Progenitor cell of endocrine pancreas (in vitro differentiated cells): ENCODE measurements at places on chromosomes 11 and 22.

- no peak within 1 kb of the TSS for H3K27ac ChIP-seq
- no peaks in the 10 kb centered on the region for H3K36me3 ChIP-seq
- H3K4me3 ChIP-seq: no peak within 1 kb of the TSS
- peaks cover 63% of the 10 kb centered on the region for H3K27me3 ChIP-seq
These were observed at the start of gene IFITM1 for GRCh38 chr11:313787-314553. IFITM1 (plus strand) TSS chr11:314040; CDS start chr11:314171, 131 bp downstream.

GRCh38 chr22:30887861-30888260 lies 80.7 kb downstream of the MORC2 start:
- H3K4me3 ChIP-seq: no peak overlapping the region
- no peak overlapping the region for H3K27ac ChIP-seq

DNA sequence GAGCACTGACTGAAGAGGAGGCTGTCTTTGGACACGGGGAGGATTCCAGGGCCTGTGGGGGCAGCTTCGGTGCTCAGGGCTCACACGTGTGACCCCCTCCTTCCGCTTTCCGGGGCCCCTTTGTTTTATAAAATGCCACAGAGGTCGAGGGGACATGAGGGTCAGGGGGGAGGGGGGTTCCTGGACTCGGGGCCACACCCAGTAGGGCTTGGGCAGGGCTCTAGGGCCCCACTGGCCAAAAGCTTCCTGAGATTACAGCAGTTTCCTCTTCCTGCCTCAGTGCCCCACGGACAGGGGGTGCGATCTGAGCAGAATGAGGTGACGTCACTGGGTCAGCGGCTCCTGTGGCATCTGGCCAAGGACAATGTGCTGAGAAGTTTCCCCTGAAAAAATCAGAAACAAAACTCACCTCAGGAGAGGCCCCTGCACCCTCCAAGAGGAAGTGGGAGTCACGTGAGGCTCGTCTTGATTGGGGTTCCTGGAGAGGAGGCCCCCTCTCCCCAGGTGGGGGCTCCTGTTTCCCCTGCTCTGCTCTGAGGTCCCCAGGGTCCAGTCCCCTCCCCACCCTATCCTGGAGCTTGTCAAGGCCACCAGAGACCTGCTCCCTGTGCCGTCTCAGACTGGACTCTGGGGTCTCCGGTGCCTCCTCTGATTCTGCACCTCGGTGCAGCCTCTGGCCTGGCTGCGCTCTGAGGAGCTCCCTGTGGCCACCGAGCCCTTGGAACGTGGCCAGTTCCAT lies 6.4 kb upstream of the IFITM3 start:
- peaks cover 3% of the 10 kb centered on the region for H3K27me3 ChIP-seq
- H3K27ac ChIP-seq: no peak overlapping the region
- no peaks in the 10 kb centered on the region for H3K36me3 ChIP-seq
- peaks cover 10% of the 10 kb centered on the region for H3K4me1 ChIP-seq

- H3K36me3 ChIP-seq: peaks cover 38% of the 10 kb centered on the region
- no peak for DNase-seq
- no peak overlapping the region for H3K4me3 ChIP-seq
- no peak overlapping the region for H3K27ac ChIP-seq
These were observed 17.9 kb downstream of the ALKBH3 start for GRCh38 chr11:43898574-43898973.

- DNase-seq: no peak
- no peak overlapping the region for H3K27ac ChIP-seq
- no peaks in the 10 kb centered on the region for H3K4me1 ChIP-seq
- H3K36me3 ChIP-seq: no peaks in the 10 kb centered on the region
- no peak overlapping the region for H3K4me3 ChIP-seq
- H3K27me3 ChIP-seq: no peaks in the 10 kb centered on the region
These were observed 333.0 kb downstream of the DDX10 start for GRCh38 chr11:108997826-108998225.

GRCh38 chr11:34938611-34939010 lies 22.2 kb downstream of the PDHX start:
- no peak overlapping the region for H3K27ac ChIP-seq
- H3K36me3 ChIP-seq: peaks cover 9% of the 10 kb centered on the region
- H3K4me1 ChIP-seq: no peaks in the 10 kb centered on the region

DNA sequence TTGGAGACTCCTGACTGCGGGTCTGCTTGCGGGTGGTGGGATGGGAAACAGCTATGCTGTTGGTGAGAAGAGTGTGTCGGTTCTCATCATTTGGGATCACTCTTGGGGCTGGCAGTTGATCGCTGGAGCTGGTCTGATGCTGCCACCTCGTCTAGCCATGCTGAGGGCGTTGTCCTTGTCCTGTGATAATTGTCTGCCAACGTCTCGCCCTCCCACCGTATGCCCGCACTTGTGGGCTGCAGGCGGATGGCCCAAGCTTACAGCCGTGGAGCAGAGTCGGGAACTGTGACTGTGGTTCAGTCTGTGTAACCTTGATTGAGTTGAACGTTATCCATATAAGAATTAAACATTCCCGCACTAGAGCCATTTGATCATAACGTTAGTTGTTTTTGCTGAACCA lies 204.4 kb downstream of the TBC1D22A start:
- no peaks in the 10 kb centered on the region for H3K27me3 ChIP-seq
- no peak overlapping the region for H3K27ac ChIP-seq
- no peak overlapping the region for H3K4me3 ChIP-seq
- H3K4me1 ChIP-seq: peaks cover 14% of the 10 kb centered on the region
- no peak for DNase-seq

DNA sequence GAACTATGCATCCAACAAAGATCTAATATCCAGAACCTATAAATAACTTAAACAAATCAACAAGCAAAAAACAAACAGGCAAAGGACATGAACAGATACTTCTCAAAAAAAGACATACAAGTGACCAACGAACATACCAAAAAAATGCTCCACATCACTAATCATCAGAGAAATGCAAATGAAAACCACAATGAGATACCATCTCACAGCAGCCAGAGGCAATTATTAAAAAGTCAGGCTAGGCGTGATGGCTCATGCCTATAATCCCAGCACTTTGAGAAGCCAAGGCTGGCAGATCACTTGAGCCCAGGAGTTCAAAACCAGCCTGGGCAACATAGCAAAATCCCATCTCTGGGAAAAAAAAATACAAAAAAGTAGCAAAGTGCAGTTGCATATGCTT lies 10.7 kb downstream of the SAA4 start:
- H3K4me3 ChIP-seq: no peak overlapping the region
- H3K36me3 ChIP-seq: no peaks in the 10 kb centered on the region
- no peak overlapping the region for H3K27ac ChIP-seq
- H3K27me3 ChIP-seq: peaks cover 5% of the 10 kb centered on the region

DNA sequence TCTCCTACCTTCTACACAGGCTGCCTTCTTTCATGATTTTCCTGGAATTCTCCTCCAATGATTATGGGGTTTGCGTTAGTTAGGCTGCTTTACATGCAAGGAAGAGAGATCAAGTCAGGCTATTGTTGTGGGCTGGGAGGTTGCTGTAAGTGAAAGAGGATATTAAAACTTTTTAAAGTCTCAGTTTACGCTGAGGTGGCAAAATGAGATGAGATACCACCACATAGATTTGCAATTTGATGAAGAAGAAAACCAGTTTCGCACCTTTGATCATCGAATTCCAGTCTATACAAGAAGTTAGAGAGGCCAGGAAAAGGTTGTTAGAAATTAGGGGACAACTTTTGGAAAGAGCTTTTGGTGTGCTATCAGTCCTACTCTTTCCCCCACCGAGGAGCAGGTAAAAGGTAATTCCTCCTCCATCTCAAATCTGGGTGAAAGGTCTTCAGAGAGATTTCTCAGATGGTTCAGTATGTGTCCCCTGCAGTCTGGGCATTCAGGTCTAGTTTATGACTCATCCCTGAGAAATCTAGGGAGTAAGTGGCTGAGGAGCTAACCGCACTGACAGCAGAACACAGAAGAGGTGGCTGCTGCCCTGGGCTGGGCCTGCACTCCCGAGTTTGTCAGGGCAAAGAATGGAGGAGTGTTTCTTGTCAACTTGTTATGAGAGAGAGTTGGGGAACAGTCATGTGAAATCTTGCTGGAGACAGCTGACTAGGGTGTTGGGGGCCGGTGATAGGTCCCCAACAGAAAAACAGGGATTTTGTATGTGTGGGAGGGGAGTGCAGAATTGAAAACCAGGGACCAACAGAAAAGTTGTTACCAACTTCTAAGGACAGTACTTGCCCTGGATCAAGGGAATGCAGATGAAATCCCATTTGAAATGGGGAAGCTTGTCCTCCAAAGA lies 34.7 kb downstream of the CCDC83 start:
- H3K27ac ChIP-seq: no peak overlapping the region
- no peaks in the 10 kb centered on the region for H3K36me3 ChIP-seq
- H3K4me1 ChIP-seq: no peaks in the 10 kb centered on the region
- H3K27me3 ChIP-seq: no peaks in the 10 kb centered on the region
- no peak for DNase-seq
- no peak overlapping the region for H3K4me3 ChIP-seq

GRCh38 chr11:17412488-17413180 lies 24.2 kb upstream of the KCNJ11 start:
- H3K4me3 ChIP-seq: no peak overlapping the region
- H3K27ac ChIP-seq: peak overlapping the region; percentile 65
- DNase-seq: no peak

DNA sequence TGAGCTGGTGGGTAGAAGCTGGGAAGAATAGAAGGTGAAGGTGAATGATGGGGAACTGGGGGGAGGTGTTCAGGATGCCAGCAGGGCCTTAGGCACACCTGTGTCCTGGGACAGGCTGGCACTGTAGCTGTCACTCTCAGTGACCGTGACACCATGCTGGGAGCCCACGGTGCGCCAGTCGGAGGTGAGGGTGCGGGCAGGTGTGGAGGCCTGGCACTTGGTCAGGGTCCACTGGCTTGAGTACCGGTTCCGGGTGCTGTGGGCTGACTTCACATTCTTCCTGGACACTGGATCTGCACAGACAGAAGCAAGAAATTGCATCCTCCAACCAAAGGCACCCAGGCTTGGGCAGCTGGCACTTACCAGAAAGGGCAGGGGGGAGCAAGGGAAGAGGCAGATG lies 103.8 kb downstream of the CEP164 start:
- no peak for DNase-seq
- peaks cover 2% of the 10 kb centered on the region for H3K4me1 ChIP-seq
- H3K27ac ChIP-seq: no peak overlapping the region
- H3K4me3 ChIP-seq: no peak overlapping the region

DNA sequence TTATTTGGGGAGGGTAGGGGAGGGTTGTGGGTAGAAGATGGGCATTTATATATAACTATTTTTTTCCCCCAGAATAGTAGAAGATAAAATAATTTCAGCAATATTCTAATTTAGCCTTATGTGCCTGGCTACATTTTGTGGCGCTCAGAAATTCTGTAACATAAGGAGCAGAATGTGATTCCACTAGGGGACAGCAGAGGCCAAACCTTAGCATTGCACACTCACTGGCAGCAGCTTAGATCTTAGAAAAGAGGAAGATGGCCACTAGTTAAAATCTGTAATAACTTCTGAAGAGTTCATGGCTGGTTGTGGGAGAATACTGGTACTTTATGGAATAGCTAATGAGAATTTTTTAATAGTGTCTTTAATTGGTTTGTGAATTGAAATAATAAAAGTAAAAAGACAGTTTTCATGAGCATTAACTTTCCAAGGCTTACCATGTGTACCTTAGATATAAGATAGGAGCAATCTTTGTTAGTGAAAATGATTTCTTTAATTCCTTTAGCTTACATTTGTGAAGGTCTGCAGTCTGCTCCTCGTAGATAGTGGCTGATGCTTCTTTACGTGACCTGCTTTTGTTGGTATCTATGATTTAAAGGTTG lies 33.1 kb downstream of the DDX10 start:
- H3K27me3 ChIP-seq: no peaks in the 10 kb centered on the region
- H3K4me1 ChIP-seq: peaks cover 8% of the 10 kb centered on the region
- no peak for DNase-seq

- H3K4me1 ChIP-seq: peaks cover 1% of the 10 kb centered on the region
- H3K36me3 ChIP-seq: no peaks in the 10 kb centered on the region
- no peak overlapping the region for H3K27ac ChIP-seq
- DNase-seq: no peak
- H3K27me3 ChIP-seq: peaks cover 6% of the 10 kb centered on the region
These were observed 6.2 kb upstream of the IL17REL start for GRCh38 chr22:50018608-50019285.

DNA sequence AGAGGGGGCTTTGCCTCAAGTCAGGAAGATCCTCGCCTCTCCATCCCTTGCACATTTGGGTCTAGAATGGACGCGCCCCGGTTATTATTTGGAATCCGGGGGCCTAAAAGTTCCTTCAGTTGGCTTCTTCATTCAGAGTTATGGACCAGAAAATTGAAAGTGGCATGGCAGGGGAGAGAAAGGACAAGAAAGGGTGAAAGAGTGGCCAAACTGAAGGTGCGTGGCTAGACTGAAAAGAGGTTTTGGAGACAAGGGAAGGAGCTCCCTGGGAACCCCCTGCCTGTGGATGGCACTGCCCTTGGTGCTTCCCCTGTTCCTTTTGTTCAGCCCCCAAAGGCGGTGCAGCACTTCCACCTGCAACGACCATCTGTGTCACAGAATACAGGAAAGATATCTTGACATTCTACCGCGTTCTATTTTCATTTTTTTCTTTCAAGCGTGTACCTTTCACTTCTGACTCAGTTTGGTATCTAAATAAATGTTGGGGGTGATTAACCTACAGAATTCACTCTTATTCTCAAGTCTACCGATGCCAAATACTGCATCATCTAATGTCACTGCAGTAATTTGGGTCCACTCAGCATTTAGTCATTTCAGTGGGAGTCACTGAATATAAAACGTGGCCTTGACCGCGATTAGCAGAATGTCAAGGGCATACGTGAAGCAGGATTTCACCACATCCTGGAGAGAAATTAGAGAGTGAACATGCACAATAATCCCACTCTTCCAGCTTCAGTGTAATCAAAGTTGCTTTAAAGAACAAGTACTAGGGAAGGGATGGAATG lies 88.1 kb upstream of the ARHGAP32 start:
- H3K27me3 ChIP-seq: peaks cover 3% of the 10 kb centered on the region
- H3K4me3 ChIP-seq: peak overlapping the region; percentile 74
- H3K4me1 ChIP-seq: peaks cover 54% of the 10 kb centered on the region

DNA sequence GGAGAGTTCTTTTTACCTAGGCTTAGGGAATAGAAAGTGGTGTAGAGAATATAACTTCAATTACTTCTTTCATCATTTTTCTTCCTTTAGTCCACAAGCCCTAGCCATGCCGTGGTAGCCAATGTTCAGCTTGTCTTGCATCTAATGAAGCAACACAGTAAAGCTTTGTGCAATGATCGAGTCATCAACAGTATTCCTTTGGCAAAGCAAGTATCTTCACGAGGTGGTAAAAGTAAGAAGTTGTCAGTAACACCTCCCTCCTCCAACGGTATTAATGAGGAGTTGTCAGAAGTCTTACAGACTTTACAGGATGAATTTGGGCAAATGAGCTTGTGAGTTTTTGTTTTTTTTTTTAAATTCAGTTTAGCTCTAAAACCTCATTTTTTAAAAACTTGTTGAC lies 37.4 kb downstream of the CEP57 start:
- no peaks in the 10 kb centered on the region for H3K27me3 ChIP-seq
- H3K36me3 ChIP-seq: peaks cover 18% of the 10 kb centered on the region
- H3K27ac ChIP-seq: no peak overlapping the region
- H3K4me3 ChIP-seq: no peak overlapping the region

DNA sequence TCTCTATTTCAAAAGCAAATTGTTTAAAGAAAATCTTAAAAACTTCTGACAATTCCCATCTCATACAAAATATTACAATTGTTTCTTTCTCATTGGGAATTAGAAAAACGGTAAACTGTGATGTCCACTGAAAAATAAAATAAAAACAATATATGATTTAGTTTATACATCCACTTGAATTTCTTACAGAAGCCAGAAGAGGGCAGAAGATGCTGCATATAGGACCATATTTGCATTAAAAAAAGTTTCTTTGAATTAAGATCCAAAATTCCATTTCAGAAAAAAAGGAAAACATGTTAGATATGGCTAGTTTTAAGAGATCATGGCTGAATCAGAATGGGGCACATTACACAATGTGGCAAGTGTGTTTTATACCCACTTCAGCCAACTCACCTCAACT lies 39.3 kb upstream of the LRRC4C start:
- H3K4me3 ChIP-seq: no peak overlapping the region
- no peaks in the 10 kb centered on the region for H3K27me3 ChIP-seq
- peaks cover 7% of the 10 kb centered on the region for H3K4me1 ChIP-seq
- DNase-seq: no peak
